ENCODE measurements at places on chromosomes 2 and 18. TPM values are rescaled to one million over a fixed set of nuclear protein-coding genes. Genes with fewer than 3 reads are reported as not detected.
A peak's percentile ranks its signal among the peaks of the same experiment; 100 is the strongest.

SOX11 gene
- not detected for total RNA-seq

LOXHD1 gene
- total RNA-seq, result 0.30 TPM

- DNase-seq, result peak; percentile 31
Measured at GRCh38 chr2:197168705-197169104, 141.9 kb downstream of the ANKRD44 start.

DNA sequence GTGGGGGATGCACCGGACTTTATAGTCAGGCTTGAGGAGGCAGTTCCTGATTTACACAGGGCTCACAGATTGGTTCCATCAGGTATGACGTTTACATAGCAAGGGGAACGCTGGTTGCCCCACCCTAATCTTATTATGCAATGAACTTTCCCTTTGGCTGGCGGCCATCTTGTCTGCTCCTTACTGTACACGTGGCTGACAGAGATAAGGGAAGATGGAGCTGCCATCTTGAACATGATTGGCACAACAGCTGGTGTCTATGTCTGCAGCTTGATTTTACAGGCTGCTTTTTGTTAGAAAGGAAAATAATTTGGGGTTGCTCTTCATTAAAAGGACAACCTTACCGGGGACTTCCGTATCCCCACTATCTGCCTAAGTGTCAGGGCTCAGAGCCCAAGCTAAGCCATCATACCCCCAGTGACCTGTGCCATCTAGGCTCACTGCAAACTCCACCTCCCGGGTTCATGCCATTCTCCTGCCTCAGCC is 33.5 kb upstream of the ATG16L1 start:
- no peak for DNase-seq

GRCh38 chr2:236769981-236770671 is 200.5 kb downstream of the ACKR3 start:
- DNase-seq, result no peak

DNA sequence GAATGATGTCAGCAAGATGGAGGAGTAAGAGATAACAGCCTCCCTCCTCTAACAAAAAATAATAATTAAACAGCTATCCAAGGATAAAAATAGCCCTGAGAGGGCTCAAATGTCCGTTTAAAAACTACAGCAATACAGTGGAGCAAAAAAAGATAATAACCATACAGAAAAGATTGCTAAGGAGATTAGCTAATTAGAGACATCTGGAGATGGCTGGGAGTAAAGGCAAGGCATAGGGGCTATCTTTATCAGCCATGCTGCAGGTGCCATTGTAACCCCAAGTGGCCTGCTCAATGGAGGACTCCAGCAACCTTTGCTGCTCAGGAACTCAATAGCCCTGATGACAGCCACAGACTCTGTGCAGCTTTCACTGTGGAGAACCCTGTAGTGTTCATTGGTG is 42.7 kb downstream of the MDH1 start:
- DNase-seq, result no peak

DNA sequence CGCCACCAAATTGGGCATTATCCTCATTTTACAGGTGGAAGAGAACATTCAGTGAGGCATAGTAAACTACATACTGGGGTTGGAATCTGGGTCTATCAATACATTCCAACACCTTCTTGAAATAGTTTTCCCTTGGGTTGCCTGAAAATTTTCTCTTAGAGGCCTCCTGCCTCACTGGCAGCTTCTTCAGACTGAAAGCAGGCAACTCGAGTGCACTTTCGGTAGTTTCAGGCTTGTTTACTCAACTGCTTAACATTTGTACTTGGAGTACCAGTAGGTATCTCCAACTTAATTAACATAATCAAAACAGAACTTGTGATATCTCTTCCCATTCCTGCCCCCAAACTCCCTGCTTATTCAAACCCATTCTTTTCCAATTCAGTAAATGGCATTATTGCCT is 36.2 kb upstream of the C2orf74 start:
- DNase-seq, result no peak

- no peak for DNase-seq
Measured at GRCh38 chr2:76268484-76268883, 557.8 kb upstream of the GCFC2 start.

- no peak for DNase-seq
Measured at GRCh38 chr18:35106013-35106844, 65.0 kb downstream of the MAPRE2 start.

DNA sequence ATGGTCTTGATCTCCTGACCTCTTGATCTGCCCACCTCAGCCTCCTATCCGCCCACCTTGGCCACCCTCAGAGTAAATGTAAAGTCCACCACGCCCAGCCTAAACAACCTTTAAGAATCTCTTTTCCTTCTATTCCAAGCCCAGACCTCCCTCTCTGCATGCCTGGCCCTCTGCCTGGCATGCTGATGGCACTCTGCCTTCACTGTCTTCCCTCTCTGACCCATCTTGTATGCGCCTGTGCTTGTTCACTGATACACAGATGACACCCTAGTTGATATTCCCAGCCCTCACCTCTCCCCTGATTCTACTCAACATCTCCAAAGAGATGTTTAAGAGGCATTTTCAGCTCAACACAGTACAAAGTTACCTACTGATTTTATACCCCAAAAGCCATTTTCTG is 466.8 kb upstream of the MEX3C start:
- DNase-seq, result no peak

GRCh38 chr18:55338978-55339650 is 248.9 kb downstream of the TCF4 start:
- DNase-seq, result no peak

DNA sequence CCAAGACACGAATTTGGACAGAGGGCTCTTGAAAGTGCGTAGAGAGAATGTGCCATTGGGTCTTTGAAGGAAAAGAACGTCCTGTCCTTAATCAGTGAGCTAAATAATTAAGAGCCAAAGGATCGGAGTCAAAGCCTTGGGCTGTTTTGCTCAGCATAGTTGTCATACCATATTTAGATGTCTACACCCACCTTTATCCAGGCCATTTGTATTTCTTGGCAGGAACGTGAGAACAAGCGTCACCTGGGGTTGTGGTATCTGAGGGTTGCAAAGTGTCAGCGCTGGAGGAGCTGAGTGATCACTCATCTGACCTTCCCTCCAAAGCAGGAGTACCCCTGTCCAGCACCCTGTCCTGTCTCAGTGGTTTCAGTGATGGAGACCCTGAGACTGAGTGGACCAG is 4.5 kb downstream of the LPIN1 start:
- DNase-seq, result no peak

GRCh38 chr2:131148426-131148825 is 43.3 kb downstream of the PLEKHB2 start:
- DNase-seq, result no peak

DNA sequence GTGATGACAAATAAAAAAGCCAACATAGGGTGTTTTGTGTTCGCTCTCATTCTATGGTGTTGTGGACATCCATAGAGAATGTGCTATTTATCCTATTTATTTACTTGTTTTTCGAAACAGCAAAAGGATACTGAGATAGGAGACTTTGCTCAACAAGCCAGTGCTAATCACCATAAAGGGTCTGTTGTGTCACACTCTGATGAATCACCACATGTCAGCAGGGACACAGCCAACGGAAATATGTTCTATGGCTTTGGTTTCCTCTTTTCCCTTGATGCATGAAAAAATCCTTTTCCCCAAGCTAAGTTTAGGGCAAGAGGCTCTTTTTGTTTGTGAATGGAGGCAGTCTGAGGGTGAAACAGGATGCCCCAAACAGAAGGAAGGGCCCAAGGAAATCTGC is 154.3 kb downstream of the RNF152 start:
- no peak for DNase-seq

- DNase-seq, result no peak
Measured at GRCh38 chr2:232892221-232892620, 22.2 kb downstream of the SNORC start.

DNA sequence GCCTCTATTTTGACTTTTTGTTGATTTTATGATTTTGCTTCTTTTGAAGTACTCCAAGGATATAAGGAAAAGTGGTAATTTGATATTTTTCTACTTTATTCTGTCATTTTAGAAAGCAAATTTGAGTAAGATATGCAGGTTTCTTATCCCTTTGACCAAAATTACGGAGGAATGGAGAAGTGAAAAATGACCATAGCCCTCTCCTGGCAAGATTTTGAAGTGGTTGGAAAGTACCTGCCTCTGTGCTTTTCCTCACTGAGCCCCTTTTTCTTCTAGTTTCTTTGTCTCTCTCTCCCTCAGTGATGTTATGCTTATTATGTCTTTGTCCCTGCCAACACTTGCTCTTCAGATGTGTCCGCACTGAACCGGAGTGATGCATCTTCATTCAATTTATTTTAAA is 898.1 kb downstream of the EPHA4 start:
- DNase-seq, result no peak

DNA sequence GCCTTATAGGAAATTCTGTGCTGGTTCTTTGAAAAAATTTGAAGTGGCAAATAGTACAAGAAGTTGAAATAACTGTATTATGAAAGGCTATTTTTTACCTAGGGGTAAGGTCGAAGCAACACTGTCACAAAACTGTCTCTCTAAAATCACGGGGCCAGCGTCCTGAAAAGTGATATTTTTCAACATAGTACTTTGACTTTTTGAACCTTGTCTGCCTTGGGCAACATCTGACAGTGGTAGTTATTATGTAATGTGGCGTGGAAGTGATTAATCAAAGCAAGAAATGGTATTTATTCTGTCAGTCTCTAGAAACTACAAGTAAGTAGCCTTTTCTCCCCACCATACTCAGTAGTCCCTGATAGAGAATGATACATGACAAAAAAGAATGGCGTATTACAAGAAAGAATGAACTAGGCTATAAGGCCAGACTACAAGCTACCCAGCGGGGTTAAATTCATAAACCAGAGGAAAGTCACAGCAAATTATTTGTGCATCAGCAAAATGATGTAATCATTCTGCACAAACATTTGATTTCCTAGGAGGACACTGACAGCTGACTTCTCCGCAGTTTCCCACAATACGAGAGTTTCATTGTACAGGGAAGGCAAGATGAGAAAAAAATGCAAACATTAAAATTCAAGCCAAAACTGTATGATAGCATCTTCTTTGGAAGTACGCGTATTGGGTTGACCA is 9.8 kb downstream of the GEN1 start:
- DNase-seq, result no peak

GRCh38 chr2:11564816-11565567 is 31.1 kb downstream of the GREB1 start:
- no peak for DNase-seq

DNA sequence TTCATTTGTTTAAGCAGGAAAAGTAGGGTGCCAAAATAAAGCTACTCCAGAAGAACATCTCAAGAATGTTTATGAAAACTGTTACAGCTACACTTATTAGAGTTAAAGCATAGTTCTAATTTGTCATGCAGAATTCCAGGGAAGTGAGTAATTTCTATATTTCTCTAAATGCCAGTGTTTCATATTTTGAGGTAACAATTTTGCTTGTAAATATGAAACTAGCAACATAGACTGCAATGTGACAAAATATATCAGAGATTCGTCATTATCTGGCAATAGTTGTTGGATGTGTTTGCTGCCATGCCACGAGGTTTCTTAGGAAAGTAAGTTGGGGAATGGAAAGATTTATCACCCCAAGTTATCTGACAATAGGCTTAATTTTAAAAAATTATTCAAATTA is 424.1 kb upstream of the ZEB2 start:
- DNase-seq, result no peak

DNA sequence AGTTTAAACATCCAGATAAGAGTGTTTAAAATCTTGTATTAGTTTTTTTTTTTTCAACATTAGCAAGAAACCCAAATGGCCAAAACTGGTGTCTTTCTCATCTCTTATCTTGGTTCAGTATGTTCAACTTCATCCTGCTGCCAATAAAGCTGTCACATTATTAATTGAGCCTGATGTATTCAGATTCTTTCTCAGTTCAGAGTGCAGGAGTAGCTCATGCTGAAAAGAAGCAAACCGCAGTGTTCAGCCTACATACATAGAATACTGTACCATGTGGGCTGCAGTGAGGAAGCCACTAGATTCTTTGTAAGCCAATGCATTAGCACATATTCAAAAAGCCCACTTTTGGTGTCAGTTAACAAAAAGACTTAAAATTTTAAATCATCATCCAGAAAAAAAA is 76.2 kb downstream of the C18orf54 start:
- no peak for DNase-seq

DNA sequence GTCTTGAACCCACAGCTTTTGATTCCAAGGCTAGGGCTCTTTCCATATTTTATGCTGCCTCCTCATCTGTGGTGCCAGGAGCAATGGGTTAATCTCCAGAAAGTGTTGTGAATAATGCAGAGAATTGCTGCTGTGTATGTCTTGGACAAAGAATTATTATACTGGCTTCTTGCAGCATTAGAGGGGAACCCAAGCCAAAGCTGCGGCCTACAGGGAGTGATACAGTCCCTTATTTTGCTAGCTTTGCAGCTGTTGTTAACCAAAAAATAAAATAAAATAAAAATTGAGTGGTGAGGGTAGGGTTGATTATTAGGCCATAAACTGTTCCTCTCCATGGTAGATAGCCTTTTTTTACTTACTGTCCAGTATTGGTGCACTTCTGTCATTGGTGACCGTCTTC is 16.7 kb downstream of the WIPF1 start:
- no peak for DNase-seq

DNA sequence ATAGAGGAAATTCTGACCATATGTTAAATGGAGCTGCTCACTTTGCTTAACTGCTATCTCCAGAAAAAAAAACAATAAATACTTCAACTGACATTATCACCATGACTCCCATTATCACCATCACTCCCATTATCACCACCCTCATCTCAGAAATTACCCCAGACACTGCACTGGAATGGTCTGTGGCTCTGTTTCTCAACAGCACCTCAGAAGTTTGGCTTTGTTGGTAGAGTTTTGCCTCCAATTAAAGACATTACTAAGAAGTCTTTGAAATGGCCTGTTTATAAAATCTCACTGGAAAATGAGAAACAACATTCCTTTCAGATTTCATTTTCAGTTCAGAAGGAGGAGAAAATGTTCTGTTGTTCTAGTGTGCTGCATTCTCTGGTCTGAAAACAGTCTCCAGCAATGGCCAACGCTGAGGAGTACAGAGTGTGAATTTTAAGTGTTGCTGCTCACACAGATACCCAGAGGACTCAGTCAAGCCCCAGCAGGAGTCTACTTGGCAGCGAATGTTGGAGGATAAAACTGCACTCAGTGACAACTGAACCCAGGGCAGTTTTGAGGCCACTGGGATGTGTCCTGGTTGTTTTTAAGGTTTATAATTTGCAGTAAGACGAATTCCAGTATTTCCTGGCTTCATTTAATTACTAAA is 364.5 kb upstream of the CDH2 start:
- DNase-seq, result no peak
